ENCODE measurements at places on chromosomes 12 and 14. TPM values are rescaled to one million over a fixed set of nuclear protein-coding genes. Genes with fewer than 3 reads are reported as not detected.

DNA sequence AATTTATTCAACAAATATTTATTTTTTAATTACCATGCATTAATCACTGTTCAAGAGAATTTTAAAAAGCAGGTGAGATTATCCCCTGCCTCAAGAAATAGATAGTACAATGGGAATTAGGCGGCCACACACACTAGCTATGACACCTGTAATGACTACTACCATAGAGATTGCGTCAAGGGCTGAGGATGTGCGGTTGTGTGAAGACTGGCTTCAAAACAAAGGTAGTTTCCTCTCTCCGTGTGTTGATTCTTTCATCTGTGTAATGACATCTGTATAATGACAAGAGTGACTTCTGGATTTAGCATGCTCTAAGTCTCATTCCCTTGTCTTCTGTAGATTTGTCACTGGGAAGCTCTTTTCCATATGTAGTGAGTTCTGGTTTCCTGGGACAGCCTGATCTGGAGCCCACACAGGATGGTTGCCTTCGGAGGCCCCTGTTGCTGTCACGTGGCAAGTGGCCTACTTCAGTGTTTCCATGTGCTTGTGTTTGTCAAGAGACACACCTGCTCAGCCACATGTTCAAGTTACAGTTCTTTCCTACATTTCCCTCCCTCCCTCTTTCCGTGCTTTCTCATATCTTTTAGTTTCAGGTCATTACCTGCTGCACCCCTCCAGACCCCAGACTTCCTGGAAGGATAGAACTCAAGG, 64.3 kb downstream of the GALNT8 start:
- no peak for DNase-seq

DNA sequence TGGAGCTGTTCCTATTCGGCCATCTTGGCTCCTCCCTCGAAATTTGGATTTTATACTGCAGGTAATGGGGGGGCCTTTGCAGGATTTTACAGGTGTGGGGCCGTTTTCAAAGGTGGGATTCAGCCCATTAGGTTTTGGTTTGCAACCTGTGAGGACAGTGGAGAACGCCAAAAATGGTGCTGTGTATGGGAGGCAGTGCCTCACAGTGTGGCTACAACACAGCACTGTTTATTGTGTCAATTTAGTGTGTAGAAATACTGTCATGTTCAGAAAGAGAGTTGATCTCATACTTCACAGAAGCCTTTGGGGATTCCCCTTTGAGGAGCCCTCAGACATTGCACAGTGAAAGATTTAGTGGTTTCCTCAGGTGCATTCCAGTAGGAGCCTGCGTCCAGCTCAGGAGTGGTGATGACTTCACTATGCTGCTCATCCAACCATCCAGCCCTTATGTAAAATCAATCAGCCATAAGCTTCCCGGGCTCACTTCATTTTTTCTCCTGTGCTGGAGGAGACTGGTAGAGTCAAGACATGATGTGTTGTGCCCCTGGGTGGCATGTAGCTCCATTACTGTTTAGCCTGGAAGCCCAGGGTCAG, 92.7 kb upstream of the PRMT8 start:
- no peak for DNase-seq

DNA sequence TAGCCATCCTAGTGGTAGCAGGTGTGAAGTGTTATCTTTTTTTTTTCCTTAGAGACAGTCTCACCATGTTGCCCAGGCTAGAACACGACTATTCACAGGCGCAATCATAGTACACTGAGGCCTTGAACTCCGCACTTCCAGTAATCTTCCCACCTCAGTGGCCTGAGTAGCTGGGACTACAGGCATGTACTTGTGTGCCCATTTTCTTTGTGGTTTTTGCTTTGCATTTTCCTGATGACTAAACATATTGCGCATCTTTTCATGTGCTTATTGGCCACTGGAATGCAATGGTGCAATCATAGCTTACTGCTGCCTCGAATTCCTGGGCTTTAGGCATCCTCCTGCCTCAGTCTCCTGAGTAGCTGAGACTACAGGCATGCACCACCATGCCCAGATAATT, 33.3 kb upstream of the GCH1 start:
- DNase-seq, result no peak

- no peak for DNase-seq
Observed at GRCh38 chr14:106562451-106562850, 1036.1 kb downstream of the TMEM121 start.

DNA sequence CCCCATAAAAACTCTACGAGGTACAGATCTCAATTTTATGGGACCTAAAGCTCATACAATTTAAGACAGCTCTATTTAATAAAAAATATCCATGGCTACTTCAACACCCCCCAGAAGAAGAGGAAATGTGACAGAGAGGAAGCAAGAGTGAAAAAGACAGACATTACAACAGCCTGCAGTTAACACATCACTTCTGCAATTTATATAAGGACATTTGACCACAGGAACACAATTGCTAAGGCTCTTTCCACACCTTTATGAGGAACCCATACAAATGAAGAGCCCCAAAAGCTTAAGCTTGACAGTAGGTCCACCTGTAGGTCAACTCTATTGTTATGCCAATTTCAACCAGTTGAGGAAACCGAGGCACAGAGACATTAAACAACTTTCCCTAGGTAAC, 5.6 kb downstream of the OR10P1 start:
- no peak for DNase-seq

GRCh38 chr14:76781648-76782051, 20.4 kb downstream of the VASH1 start:
- DNase-seq, result no peak

- no peak for DNase-seq
Observed at GRCh38 chr12:132106921-132107320, 37.2 kb downstream of the DDX51 start.

DNA sequence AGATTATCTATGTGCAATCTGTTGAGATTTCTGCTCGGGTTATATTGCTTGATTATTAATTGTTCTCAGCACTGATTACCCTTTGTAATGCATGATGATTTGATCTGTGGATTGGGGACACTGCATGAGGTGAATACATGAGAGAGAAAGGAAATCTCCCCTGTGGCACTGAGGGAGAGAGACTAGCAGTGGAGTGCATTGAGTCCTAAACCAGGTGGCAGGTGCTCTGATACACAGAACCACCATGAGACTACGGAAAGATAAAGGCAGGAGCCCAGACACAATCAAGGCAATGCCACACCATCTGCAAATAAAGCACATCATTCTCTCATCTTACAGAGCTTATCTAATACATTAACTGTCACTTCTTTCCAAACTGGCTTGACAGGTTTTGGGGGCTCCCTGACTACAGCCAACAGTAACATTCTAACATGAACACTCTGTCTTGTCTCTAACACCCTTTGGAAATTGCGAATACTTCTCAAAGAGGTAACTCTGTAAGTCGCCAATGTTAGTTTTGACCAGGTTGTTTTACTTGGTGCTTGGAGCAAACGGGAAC, 37.6 kb upstream of the TSPAN8 start:
- DNase-seq, result no peak

DNA sequence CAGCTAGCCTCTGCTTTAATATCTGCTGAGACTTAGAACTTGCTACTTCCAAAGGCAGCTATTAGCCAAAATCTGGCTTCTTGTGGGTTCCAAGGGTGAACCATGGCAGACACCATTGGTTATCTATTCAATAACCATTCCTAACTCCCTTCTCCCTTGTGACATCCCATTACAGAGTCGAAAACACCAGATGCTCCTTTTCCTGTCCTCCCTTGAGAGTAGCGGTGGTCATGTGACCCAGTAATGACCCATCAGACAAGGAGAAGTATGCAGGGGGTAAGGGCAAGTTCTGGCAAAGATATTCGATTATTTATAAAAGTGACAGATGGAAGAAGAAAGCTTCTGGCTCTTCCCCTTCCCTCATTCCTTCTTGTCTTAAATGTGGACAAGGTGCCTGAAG, 20.1 kb downstream of the TGFB3 start:
- no peak for DNase-seq

GRCh38 chr14:32017587-32017986, 59.5 kb upstream of the ARHGAP5 start:
- no peak for DNase-seq

DNA sequence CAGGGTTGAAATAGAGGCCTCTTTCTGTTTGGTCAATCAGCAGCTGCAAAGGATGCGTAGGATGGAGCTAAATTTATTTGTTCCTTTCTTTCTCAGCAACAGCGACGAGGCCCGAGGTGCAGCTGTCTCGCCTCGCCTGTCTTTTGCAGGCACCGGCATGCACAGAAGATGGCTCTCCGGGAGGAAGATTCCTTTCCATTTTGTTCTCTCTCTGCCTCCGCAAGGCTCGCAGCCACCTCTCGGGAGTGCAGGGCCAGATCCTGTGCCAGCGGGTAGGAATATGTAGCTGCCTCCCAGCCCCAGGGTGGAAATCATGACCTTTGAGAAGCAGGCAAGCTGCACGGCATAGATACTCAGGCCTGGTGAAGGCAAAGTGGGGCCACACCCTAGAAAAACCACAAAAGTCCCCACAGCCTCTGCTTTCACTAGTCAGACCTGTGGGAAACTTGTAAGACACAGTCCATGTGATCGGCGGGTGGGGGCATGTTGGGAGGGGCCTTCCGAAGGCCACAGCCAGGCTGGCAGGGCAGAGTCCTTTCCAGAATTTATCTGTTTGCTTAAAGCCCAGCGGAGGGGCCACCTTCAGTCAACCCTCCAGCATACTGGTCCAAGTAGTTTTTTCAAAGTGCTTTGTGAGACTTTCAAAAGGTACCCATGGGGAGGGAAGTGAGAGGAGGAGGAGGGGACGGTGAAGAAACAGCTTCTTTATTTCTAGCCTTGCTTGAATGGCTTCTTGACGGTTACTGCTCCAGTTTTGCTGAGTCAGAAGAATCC, at the start of gene MAP1LC3B2:
Gene MAP1LC3B2 (plus strand): TSS at position 220 of the 774 bp plus-strand sequence. CDS start 16,562 bp downstream, outside the sequence.
- peak; percentile 84 for DNase-seq

DNA sequence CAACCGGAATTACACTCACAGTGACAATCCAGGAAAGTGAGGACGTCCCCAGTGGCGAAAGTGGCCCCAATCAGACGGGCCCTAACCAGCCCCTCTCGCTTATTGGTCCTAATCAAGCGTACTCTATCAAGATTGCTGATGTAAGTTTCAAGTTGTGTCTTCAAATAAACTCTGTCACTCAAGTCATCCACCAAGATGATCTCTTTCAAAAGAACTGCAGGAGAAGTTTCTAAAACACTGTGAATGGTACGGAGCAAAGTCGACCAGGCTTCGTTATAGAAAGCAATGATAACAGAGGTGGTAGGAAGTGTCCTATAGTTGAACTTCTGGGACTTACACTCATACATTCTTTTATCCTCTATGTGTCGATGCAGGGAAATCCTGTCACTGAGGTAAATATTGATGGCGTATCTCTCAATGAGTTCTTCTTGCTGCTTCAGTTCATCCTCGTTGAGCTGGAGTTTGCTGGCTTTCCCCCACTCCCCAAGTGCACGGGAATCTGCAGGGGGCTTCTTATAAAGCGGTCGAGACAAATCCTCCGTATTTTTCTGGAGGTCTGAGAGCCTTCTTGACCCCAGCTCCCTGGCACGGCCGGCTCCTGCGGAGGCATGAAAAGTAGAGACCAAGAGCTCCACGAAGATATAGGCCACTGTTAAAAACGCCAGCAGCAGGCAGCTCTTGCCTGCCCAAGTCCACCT, 604 bp downstream of the GALNT4 start:
- DNase-seq, result peak; percentile 21

DNA sequence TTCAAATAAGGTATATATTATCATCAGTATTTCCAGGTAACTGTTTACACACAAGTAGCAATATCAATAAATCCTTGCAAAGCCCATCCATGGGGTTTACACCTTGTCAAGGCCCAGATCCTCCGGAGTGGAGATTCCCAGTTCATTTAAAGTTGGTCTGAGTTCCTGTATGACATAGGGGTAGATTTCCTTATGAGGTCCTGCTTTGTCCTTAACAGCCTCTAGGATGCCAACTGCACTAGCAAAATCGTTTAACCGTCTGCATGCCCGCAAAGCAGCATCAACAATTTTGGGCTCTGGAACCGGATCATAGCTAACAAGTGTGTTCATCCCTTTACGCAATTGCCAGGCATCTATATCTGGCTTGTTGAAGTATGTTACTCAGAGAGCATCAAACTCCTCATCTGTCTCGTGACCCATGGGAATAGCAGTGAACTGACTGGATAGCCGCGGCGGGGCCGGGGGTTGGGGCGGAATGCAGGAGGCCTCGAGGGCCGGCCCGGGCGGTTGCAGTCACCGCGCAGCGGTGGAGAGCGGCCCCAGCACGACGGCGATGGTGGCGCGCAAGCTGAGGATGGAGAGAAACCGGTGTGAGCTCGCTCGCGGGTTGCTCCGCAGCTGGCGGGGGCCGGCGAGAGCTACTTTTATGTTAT, 30.6 kb upstream of the FBXO34 start:
- no peak for DNase-seq

DNA sequence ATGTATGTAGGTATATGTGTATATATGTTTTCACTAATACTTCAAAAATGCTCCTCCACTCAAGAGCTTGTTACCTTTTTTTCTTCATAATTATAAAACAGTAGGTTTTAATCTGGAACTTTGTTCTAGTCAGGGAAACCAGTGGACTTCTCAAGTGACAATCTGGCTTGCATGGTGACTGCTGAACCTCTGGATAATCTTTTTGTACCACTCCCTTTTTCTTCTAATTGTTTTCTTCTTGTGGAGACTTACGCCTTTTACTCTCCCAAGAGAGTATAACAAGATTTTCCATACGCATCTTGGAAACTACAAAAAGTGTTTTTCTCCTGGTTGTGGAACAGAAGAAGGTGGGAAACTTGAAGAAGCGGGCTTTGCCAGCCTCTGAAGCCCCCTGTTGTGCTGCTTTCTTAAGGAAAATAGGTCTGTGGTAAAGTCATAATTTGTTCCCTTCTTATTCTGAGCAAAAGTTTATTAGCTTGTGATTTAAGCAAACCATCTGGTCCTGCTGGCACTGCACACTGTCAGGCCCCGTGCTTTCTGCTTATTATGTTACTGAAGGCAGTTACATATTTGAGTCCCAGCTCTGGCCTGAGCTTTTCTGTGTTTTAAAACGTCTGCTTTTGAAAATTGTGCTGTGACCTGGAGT, 291.8 kb downstream of the ERC1 start:
- peak; percentile 13 for DNase-seq

DNA sequence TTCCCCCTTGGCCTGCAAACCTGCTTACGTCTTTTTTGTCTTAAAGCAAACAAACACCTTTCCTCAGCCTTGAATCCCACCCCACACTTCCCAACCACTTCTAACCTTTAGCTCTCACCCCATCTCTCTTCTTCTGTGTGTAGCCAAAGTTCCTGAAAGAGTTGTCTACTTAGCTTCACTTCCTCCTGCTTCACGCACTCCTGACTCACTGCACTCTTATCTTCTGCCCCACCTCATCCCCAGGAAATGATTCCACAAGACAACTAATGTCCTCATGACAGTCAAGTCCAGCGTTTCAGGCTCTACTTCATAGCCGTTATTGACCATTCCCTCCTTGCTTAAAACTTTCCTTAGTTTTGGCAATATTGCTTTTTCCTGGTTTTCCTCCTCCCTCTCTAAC, 22.4 kb downstream of the EIF2B2 start:
- peak; percentile 20 for DNase-seq

The HECTD1 gene
- total RNA-seq, result 169 TPM

The MYF6 gene
- 0.27 TPM for total RNA-seq

The BHLHE41 gene
- total RNA-seq, result 22.8 TPM

The ZNF839 gene
- 14.1 TPM for total RNA-seq

The FAIM2 gene
- 2.5 TPM for total RNA-seq

The RD3L gene
- total RNA-seq, result not detected

The TAS2R46 gene
- total RNA-seq, result not detected

The HOXC12 gene
- not detected for total RNA-seq

The PLCZ1 gene
- not detected for total RNA-seq

The GMPR2 gene
- total RNA-seq, result 4.2 TPM

The TPH2 gene
- not detected for total RNA-seq
